Glutamatergic neuron (in vitro differentiated cells): ENCODE measurements at places on chromosomes 13 and 19.

DNA sequence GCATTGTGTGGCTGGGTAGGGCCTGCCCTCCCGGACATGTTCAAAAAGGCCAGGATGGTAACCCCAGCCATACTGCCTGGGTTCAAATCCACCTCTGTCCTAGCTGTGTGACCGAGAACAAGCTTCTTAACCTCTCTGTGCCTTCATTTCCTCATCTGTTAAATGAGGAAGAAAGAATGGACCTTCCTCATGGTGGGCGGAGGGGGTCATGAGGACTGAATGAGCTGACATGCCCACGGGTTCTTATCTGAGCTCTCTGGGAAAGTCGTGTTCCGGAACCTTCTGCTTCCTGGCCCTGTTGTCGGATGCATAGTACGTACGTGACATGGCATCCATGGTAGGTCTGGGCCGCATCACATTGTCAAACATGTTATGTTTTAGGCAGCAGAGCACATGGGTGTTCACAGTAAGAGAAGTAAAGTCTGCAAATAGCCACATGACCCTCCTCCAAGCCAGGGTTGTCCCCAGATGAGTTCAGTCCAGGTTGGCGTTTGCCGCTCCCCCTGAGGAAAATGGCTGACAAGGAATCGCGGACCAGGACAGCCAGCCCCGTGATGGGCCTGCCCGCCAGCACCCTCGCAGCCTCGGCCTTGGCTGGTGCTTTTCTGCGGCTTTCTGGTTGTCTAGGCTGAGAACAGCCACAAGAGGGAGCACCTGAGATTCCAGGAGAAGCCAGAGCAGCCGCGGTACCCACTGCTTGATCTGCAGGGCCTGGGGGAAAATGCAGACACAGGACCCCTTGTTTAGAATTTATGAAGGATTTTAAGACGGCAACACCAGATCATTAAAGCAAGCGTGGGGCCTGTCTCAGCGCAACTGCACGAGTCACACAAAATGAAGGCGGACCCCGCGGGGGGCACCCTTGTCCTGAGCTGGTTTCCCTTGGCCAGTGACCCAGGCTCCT is 2.4 kb upstream of the NTN5 start:
- peak; percentile 83 for DNase-seq

DNA sequence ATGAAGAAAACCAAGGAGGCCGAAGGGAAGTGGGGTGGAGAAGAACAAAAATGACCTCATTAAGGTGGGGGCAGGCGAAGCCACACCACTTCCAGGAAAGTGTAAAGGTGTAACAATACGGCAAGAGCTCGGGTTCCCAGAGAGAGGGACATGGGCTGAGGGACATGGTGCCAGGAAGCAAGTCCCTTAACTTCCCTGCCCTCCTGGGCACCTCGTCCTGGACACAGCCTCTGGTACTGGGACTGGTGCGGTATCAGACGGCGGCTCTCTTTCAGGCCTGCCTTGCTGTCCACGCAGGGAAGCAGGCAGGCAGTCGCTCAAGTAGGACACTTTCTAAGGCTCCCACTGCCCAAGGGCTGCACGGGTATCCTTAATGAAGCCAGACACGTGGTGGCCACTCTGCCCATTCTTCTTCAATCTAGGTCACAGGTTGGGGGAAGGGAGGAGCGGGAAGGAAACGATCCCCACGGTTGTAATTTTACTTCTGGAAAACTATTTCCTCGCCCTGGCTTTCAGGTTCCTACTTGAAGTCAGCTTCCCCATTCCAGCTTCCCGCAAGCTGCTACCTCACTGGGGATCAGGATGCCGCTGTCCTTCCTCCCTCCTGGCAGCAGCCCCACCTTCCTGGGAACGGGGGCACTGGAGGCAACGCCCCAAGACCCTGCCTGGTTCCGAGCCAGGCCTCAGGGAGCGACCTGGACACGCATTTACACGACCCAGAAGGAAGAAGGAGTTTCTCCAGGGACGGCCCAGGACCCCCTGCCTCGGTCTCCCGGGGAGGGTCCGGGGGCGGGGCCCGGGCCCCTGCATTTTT is 1.2 kb downstream of the AP3D1 start:
- DNase-seq, result no peak

DNA sequence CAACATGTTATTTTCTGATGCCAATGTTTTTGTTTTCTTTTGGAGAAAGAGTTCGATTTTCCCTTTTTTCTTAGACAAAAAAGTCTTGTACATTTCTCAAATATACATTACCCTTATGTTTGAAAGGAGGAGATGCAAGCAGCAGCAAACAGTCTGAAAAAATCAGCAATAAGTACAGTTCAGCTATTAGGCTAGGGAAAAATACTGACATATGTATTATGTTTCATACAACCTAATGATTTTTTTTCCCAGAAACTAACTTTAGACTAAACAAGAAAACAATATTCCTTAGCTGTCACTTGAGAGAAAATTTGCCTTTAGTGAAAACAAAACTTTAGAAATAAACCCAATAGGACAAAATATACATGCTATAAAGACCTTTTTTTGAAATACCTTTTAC is 1223.5 kb downstream of the SLITRK1 start:
- DNase-seq, result no peak

- DNase-seq, result no peak
These were observed 5.2 kb downstream of the LCP1 start for GRCh38 chr13:46176756-46177155.

GRCh38 chr19:4816202-4816949 is 15.1 kb downstream of the TICAM1 start:
- no peak for DNase-seq

DNA sequence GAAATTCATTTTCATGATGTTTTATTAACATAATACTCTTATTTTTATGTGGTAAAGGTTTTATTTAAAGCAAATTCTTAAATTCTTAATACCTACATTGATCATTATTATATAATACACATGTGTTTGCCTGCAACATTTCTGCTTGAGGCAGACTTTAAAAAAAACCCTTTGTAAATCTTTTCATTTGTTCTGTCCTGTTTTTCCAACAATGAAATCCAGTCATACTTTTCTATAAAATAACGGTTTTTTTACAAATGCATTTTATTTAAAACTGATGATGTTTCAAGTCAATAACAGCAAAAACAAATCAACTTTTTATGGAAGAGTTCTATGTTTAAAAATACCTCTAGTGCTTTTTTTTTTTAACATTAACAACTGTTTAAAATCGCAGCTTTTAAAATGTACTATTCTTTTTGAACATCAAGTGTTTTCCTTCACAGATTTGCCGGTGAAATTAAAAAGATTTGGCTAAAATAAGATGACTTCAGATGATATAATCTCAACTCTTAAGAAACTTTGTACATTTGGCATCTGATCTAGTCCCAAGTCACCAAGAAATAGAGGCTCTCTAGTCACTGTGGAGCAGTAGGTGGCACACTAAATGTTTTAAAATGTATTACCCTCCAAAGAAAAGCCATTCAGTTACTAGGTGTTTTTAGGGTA is 5.1 kb downstream of the POU4F1 start:
- DNase-seq, result no peak

DNA sequence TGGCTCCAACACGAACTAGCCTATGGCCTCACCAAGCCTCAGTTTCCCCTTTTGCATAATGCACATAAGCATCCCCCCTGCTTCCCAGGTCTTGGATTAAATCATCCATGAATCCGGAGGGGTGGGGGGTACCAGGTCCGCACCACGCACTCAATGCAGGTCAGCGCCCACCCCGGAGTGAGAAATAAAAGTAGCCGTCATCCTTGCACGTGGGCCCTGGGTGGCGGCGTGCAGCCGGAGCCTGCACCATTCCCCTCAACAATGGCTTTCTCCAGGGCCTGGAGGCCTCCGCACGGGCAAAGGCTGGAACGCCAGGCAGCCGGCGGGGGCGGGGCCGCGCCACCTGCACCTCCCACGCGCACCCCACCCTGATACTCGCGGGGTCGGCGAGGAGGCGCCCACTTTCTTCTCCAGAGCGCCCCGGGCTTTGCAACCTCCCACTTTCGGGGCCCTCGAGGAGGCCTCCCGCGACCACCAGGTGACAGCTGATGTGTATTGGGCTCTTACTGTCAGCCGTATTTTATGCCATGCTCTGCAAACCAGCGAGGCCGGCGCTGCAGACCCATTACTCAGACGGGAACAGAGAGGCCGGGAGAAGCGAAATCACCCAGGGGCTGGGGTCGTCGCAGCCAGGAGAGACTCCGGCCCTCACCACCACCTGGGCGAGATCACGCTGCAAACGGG is 767 bp upstream of the GADD45B start:
- no peak for DNase-seq

- DNase-seq, result no peak
These were observed 179.8 kb downstream of the TBC1D4 start for GRCh38 chr13:75302071-75302698.

- no peak for DNase-seq
These were observed 259.5 kb upstream of the SLC10A2 start for GRCh38 chr13:103325672-103326071.

GRCh38 chr19:46288896-46289588 is 7.8 kb upstream of the HIF3A start:
- DNase-seq, result no peak

- no peak for DNase-seq
These were observed 281.3 kb upstream of the SOX21 start for GRCh38 chr13:94993616-94994015.

DNA sequence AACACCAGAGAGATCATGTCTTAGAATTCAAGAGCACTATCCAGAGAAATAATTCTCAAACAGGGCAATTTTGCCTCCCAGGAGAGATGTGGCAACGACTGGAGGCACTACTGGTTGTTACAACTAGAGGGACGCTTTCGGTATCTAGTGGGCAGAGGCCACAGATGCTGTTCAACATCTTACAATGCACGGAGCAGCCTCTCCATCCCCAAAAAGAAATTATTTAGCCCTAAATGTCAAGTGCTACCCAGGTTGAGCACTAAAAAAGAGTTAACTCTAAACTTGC is 78.6 kb downstream of the ABCC4 start:
- DNase-seq, result no peak

DNA sequence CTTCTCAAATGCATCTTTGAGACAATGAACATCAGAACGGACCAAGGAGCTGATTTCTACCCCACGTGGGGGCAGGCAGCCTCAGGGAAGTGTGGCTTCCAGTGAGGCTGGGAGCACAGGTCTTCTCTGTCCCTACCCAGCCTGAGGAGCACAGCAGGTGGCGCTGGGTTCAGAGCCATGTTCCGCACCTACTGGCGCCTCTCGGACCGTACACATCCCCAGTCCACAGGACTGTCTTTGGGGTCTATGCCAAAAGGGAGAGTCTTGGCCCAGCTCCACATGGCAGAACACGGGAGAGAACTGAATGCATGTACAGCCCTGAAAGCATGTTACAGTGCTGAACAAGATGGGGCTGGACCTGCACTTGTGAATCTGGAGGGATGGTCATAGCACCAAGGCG is 22.6 kb downstream of the SUGP1 start:
- DNase-seq, result no peak

GRCh38 chr13:112348642-112349345 is 27.4 kb upstream of the SPACA7 start:
- no peak for DNase-seq

DNA sequence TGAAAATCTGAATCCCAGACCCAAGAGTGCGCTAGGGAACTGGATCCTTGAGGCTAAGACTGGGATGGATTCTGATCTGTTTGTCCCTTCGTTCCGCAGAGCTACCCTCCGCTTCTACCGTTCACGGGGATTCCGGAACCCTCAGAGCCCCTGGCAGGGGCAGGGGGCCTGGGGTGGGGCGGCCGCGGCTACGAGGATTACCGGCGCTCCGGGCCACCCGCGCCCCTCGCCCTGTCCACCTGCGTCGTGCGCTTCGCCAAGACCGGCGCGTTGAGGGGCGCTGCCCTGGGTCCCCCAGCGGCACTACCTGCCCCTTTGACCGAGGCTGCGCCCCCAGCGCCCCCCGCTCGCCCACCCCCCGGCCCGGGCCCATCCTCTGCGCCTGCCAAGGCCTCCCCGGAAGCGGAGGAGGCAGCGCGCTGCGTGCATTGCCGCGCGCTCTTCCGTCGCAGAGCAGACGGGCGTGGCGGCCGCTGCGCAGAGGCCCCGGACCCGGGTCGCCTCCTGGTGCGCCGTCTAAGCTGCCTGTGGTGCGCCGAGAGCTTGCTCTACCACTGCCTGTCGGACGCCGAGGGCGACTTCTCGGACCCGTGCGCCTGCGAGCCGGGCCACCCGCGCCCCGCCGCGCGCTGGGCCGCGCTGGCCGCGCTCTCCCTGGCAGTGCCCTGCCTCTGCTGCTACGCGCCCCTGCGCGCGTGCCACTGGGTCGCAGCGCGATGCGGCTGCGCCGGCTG is 7.1 kb downstream of the SPRED3 start:
- peak; percentile 41 for DNase-seq

DNA sequence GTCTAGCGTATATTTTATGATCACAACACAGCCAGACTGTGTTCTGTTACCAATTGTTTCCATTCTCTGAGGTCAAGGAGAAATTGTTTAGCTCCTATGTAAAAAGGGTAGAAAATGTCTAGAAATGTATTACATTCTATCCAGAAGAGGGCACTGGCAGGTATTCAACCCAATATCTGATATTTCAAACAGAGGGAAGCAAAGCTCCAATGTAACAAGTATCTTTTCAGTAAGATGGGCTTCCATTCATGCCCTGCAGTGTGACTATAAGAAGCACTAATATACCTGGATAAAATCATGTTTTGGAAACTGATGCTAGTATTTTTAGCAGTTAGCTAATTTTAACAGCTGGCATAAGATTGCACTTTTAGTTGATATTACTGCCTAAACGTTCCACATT is 312.7 kb downstream of the FGF14 start:
- no peak for DNase-seq

DNA sequence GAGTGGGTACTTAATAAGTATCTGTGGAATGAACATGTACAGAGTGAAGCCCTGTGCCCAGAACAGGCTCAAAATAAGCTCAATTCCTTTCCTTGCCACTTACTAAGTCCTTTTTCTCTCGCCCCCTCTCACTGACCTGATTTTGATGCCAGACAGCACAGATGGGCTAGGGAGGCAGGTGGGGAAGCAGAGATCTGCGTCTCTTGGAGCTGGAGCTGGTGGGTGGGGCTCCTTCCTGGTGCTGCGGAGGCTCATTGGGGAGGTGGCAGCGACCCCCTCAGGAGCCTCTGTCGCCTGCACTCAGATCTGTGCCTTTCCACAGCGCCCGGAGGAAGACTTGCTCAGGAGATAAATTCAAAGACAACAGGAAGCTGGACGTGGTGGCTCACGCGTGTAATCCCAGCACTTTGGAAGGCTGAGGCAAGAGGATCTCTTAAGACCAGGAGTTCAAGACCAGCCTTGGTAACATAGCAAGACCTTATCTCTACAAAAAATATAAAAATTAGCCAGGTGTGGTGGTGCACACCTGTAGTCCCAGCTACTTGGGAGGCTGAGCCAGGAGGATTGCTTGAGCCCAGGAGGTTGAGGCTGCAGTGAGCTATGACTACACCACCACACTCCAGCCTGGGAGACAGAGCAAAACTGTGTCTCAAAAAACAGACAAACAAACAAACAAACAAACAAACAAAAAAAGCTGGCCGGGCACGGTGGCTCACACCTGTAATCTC is 14.6 kb downstream of the AKT2 start:
- DNase-seq, result peak; percentile 76
